ENCODE measurements at places on chromosomes 16 and 17.

- DNase-seq = no peak
Measured at GRCh38 chr17:62100055-62100454, 35.0 kb upstream of the MED13 start.

GRCh38 chr17:78734793-78735641 lies 47.1 kb downstream of the CYTH1 start:
- no peak for DNase-seq

DNA sequence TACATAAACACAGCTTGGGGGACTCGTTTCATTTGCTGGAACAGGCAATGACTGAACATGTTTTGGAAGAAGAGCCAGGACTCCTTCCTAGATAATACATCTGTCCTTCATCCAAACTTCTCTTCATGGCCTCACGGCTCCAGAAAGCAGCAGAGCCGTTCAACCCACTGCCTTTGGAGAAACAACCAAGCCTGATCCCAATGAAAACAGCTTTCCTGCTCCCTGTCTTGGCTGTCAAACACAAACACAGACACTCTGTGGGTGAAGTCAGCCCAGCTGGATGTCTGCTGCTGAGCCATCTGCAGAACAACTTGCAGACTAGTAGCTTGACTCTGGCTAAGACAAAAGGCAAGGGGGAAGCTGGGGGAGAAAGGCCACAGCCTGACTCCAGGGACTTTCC lies 345.1 kb upstream of the PSMD7 start:
- no peak for DNase-seq

DNA sequence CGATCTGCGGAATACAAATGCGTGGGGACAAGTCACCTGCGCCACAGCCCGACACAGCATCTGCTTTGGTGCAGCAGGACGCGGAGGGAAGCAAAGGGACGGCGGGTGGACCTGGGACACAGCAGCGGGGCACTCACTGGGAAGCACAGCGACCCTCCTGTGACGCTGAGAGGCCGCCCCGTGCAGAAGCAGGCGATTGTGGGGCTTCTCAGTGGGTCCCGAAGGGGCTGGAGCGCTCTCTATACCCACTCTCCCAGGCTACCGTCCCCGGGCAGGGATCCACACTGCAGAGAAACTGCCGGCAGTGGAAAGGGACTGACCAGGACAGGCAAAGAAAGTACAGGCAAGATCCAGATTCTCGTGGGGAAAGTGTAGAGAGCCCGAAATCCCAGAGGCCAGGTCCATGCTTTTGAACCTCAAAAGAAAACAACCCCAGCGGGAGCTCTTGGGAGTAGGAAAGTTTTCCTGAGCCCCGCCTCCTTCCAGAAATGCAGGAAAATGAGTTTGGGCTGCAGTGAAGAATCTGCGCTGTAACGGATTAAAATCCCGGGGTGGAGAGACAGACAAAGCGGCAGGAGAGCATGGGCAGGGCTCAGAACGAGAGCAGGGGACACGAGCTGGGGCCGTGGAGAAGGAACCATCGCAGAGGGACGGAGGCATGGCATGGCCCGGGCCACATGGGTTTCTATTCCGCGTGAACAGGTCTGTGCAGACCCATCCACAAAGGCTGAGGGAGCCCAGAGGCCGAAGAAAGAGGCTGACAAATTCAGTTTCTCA lies 12.7 kb downstream of the COX4I1 start:
- no peak for DNase-seq

- DNase-seq = no peak
Measured at GRCh38 chr16:51523400-51523799, 372.3 kb upstream of the SALL1 start.

DNA sequence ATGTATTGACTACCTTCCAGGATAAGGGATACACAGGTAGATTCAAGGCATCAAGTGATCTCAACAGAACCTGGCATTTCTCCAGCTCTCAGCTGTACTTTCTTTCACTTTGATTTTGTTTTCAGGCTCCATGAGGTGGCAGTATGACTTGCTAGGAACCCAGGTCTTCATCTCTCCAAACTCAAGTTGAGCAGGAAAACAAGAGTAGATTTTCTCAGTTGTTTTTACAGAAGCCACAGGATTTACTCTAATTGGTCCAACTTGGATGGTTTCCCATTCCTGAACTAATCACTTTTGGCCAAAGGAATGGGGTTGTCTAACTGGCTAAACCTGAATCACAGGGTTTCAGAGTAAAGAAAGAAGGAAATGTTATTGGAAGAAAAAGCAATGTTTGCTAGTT lies 146.6 kb downstream of the TRIM37 start:
- no peak for DNase-seq

- no peak for DNase-seq
Measured at GRCh38 chr16:76502555-76502954, 225.4 kb downstream of the CNTNAP4 start.

GRCh38 chr16:49111351-49111750 lies 170.3 kb downstream of the CBLN1 start:
- DNase-seq = no peak

Data from CD4-positive, alpha-beta T cell treated with Interleukin-15 for 1 hour (primary cell).